ENCODE measurements at places on chromosomes 7 and 10.

- no peak for DNase-seq
These were observed 6.7 kb downstream of the CALN1 start for GRCh38 chr7:72405418-72405817.

GRCh38 chr10:65416094-65416493, 1509.7 kb upstream of the LRRTM3 start:
- no peak for DNase-seq

GRCh38 chr10:121155742-121156474, 304.7 kb downstream of the WDR11 start:
- no peak for DNase-seq

- DNase-seq, result no peak
These were observed 8.1 kb downstream of the TASOR2 start for GRCh38 chr10:5692461-5693358.

- no peak for DNase-seq
These were observed 88.0 kb downstream of the FGFR2 start for GRCh38 chr10:121510201-121510771.

Measured in NCI-H187 treated with DMSO at 0.1 percent for 48 hours (cell line).